Stimulated activated CD4-positive, alpha-beta T cell treated with anti-CD3 and anti-CD28 coated beads, Interleukin-2, amount 100 ng/mL, for 24 hours (primary cell): ENCODE measurements at places on chromosomes 3 and 15.

- DNase-seq, result no peak
These were observed 10.5 kb downstream of the CDIN1 start for GRCh38 chr15:36589971-36590370.

DNA sequence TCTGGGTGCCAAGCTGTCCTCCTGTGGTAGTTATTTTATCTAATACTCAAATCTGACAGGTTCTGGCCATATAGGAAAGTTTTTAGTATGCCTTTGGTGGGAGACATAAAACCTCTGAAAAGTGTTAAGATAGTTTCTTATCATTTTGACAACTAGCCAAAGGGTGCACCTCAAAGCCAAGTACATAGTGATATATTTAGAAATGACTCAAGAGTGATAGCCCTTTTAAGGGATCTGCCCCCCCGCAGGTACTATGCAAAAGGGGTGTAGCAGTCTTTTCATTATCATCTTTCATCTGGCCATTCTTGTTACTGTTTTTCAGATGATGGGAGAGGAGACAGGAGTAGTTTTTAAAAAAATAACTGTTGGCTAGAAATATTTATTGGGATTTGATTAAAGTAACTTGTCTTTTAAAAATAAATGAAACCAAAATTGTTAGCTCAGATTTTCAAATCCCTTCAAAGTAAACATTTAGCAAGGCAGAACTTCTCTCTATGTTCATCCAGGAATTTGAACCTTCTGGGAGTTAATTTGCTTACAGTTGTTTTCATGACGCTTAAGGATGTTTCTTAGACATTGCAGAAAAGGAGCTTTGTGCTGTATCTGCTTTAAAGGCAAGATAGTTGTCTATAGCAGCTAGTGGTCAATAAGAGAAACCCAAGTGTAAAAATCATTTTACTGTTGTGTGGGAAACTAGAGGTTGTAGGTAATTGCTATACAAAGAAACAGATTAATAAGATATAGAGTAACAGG is 5.1 kb downstream of the PHLDB2 start:
- DNase-seq, result no peak

GRCh38 chr3:27528791-27529190 is 44.6 kb upstream of the SLC4A7 start:
- no peak for DNase-seq

DNA sequence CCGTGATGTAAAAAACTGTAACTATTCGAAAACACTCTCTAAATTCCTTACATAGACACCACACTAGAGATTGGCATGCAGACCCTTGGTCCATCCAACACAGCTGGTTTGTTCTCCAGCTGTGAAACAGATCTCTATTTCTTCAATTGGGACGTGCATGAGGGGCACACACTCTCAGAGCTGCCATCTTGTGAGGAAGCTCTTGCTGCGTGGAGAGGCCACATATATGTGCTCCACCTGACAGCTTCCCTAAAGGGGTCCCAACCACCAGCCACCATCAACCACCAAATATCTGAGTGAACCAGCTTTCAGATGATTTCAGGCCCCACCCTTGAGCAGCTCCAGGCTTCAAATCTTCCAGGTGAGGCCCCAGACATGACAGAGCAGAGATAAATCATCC is 25.6 kb downstream of the SSUH2 start:
- no peak for DNase-seq

DNA sequence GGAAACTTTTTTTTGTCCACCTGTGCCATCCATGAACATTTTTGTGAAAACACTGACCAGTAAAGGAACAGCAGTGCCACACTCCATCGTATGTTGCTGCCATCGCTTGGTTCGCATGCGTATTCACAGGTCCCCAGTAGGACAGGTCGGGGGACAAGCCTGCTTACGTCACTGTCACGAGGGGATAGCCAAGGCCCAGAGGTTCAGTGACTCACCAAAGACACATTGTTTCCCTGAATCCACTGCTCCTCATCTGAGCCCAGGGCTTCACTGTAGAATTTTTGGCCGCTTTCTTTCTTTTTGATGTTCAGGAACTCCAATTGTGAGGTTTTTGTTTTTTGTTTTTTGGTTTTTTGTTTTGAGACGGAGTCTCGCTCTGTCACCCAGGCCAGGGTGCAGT is 5.9 kb downstream of the ADPRH start:
- DNase-seq, result no peak

DNA sequence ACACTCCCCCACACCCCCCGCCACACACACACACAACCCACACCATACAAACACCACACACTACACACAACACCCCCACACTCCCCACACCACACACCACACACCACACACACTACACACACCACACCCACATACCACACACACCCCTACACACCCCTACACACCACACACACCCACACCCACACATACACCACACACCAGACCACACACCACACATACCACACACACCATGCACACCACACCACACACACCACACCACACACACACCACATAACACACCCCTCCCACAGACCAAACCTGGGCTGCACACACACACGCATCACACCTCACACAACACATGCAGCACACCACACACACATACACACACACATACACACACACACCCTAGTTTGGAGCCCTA is 1.8 kb upstream of the RASGRF1 start:
- no peak for DNase-seq

- no peak for DNase-seq
These were observed 177.5 kb downstream of the RORA start for GRCh38 chr15:61051569-61052031.

DNA sequence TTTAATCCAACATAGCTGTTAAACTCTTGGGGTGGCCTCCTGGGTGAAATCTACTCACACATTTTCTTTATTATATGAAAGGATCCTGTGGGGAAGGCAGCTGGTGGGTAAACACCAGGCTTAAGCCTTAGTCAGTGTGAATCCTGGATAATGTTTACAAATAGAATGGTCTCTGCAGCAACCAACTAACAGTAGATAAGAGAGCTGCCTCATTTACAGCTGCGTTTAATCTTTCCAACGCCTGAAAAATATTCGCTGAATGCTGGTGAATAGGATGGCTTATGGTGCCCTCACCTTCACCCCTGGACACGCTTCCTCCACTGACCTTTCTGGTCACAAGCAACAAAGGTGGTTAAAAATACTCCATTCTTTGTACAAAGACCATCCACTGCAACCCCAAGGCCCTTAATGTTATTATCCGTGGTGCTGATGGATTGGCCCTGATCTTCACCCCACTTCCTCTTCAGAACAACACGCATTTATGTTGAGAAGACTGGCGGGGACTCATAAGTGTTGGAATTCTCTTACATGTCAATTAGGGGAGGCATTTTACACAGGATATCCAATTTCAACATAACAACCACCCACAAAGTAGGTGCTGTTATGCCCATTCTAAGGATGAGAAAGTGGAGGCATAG is 120.0 kb upstream of the FRMD4B start:
- DNase-seq, result no peak

GRCh38 chr15:67784856-67785430 is 40.4 kb upstream of the SKOR1 start:
- DNase-seq, result no peak

GRCh38 chr3:113231827-113232253 is 20.5 kb downstream of the BOC start:
- no peak for DNase-seq

DNA sequence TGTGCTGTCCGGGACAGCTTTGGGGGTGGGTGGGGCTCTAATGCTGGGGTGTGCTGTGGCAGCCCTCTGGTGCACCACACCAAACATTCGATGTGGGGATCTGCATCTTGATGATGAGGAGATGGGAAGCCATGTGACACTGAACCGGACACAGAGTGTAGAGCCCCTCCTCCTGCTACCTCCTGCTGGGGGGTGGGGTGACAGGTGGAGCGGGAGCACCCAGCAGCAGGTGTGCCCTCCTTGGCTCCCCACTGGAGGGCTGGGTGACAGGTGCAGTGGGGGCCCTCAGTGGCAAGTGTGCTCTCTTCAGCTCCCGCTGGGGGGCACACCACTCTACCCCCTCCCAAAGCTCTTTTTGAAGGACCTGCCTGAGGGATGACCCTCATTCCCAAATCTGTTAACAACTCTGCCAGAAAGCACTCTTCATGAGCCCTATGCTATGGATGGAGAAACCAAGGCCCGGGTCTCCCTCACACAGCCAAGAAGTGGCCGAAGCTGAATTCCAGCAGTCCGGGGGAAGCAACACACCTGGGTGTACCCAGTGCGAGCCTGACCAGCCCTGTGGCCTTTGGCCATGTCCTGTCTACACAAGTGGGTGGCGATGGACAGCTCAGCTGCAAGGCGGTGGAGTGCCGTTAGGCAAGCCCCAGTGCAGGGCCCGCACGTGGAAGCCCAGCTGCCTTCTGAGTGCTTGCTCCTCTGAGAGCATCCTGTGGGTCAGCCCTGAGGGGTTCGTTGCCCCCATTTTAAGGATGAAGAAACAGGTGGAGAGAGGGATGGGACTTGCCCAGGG is 609 bp upstream of the UROC1 start:
- no peak for DNase-seq

- no peak for DNase-seq
These were observed 76.8 kb upstream of the SOX14 start for GRCh38 chr3:137687181-137687879.
